ENCODE measurements at places on chromosomes 16 and 17. TPM values are rescaled to one million over a fixed set of nuclear protein-coding genes. Genes with fewer than 3 reads are reported as not detected.
A peak's percentile ranks its signal among the peaks of the same experiment; 100 is the strongest.

- no peak for DNase-seq
These were observed 18.2 kb upstream of the RBFOX3 start for GRCh38 chr17:79628861-79629547.

Gene ELP5
- 72.7 TPM for total RNA-seq

DNA sequence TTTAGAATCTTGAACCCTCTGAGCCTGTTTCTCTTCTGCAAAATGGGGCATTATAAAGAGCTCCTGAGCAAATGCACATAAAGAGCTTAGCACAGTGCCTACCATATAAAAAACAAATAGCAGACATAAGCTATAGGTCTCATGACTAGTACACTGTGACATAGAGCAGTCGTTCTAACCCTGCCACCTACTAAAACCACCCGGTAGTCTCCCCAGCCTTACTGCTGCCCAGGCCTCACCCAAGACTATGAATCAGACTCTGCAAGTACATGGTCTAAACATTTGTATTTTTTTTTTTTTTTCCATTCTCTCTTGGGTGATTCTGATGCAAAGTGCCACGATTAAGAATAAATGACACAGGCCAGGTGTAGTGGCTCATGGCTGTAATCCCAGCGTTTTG, 33.9 kb downstream of the STX8 start:
- DNase-seq, result no peak

- DNase-seq, result peak; percentile 88
These were observed 759 bp upstream of the TP53I13 start for GRCh38 chr17:29567554-29568330.

Gene CD300LB
- 0.19 TPM for total RNA-seq

DNA sequence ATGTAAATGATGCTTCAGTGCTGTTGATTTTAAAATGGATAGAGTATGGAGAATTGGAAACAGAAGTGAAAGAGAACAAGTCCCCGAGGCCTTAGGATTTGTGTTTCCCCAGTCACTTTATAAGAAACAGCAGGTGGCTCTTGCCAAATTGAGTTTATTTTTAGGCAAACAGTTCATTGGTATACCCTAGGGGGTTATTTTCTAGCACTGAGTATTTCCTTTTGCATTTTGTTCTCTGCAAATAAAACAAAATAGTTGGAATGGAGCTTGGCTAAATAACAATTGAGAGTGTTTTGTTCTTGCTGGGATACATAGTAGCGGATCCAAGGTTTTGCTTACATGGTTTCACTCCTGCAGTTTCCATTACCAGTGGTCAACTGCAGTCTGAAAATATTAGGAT, 591.1 kb upstream of the C16orf82 start:
- no peak for DNase-seq

DNA sequence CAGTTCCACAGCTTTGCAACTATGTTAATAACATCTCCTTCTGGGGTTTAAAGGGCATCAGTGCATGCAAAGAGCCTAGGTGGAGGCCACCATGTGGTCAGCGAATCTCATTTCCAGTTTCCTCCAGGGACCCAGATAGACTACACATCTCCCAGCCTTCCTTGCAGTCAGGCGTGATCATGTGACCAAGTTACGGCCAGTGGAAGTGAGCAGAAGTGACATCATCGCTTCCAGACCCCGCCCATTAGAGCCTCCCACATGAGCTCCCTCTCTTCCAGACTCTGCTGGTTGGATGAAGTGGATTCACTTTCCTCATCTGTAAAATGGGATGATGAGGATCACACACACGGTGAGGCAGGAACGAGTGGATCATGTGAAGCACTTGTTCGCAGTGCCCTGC, 27.4 kb upstream of the KDM8 start:
- no peak for DNase-seq

GRCh38 chr17:6134721-6135120, 64.5 kb downstream of the WSCD1 start:
- no peak for DNase-seq

Gene NPIPA5
- 4.2 TPM for total RNA-seq

Gene CCL4L2
- not detected for total RNA-seq

Measured in Right ventricle myocardium inferior (tissue), 1 donor.